ENCODE measurements at places on chromosomes 16 and 17. TPM values are rescaled to one million over a fixed set of nuclear protein-coding genes. Genes with fewer than 3 reads are reported as not detected.

- no peak for DNase-seq
Observed at GRCh38 chr17:41864498-41864835, 756 bp downstream of the KLHL11 start.

DNA sequence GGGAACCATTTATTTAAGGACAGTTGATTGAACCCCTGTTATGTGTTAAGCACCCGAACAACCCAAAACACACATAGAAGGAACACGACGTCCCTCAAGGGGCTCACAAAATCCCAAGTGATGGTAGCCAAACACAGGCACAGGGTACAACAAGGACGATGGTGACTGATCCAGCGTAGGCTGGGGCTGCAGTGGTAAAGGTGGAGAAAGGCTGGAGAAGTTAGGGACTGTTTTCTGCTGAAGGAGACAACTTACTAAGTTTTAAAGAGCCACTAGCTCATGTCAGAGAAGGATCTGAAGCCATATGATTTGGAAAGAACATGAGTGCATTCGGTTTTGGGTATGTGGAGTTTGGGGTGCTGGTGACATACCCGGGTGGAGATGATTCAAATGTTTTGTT, 229.6 kb upstream of the TNRC6C start:
- DNase-seq = no peak

The CBX8 gene
- total RNA-seq = 13.8 TPM

GRCh38 chr16:66881014-66881417, 701 bp downstream of the PDP2 start:
- no peak for DNase-seq

GRCh38 chr17:49455272-49455861, 39.7 kb upstream of the NGFR start:
- no peak for DNase-seq

The HBM gene
- total RNA-seq = not detected

- DNase-seq = no peak
Observed at GRCh38 chr16:30054451-30054850, 11.1 kb upstream of the ALDOA start.

The SLX4 gene
- 14.1 TPM for total RNA-seq

DNA sequence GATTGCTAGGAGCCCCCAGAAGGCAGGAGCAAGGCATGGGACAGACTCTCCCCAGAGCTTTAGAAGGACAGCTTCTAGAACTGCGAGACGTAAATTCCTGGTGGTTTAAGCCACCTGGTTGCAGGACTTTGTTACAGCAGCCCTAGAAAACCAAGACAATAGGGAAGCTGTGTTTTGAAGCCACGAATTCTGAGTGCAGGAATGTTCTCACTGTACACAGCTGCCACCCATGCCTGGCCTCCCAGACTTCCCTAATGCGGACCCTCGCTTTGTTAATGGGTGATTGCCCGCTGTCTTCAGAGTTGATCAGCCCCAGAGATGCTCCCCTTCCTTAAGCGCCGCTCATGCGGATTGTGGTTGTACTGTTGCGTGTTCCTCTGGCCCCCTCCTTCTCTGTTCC, 177.1 kb downstream of the MSI2 start:
- no peak for DNase-seq

GRCh38 chr17:27778183-27778582, 22.1 kb downstream of the NOS2 start:
- DNase-seq = no peak

The KCTD13 gene
- 18.4 TPM for total RNA-seq

DNA sequence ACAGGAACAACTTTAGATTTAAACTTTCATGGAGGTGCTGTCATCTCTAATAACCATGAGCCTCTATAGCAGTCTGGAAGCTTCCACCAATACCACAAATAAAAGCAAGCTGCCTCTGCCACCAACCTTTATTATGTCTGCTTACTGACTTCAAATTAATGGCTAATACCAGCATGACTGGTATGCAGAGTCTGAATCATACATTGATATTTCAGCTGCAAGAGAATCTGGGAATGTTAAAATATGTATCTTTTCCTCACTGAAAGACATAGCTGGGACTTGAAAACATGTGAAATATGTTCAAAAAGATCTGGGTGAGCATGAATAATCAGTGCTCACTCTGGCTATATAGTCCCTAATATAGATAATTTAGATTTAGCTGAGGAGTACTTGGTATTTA, 488.6 kb downstream of the CDH8 start:
- no peak for DNase-seq

The KRT222 gene
- total RNA-seq = 1.3 TPM

DNA sequence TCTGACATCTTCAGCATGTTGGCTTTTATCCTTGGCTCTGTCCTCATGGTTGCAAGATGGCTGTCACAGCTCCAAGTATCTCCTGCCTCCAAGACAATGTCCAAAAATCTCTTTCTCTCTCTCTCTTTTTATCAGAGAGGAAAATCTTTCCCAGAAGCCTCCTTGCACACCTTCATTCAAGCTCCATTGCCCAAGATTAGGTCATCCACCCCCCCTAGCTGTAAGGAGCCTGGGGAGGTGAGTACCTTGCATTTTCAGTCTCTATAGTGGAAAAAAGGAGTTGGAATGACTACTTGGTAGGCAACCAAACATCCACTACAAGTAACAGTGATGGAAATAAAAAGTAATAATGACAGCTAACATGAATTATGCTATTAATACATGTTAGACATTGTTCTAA, 22.0 kb upstream of the NSMCE1 start:
- DNase-seq = no peak

GRCh38 chr17:57257195-57257894, 1.0 kb downstream of the MSI2 start:
- no peak for DNase-seq

The HOXB13 gene
- 0.20 TPM for total RNA-seq

The ECI1 gene
- 50.9 TPM for total RNA-seq

GRCh38 chr17:67601897-67602296, 115.8 kb upstream of the NOL11 start:
- no peak for DNase-seq

- no peak for DNase-seq
Observed at GRCh38 chr17:9383826-9384225, 191.8 kb downstream of the STX8 start.

DNA sequence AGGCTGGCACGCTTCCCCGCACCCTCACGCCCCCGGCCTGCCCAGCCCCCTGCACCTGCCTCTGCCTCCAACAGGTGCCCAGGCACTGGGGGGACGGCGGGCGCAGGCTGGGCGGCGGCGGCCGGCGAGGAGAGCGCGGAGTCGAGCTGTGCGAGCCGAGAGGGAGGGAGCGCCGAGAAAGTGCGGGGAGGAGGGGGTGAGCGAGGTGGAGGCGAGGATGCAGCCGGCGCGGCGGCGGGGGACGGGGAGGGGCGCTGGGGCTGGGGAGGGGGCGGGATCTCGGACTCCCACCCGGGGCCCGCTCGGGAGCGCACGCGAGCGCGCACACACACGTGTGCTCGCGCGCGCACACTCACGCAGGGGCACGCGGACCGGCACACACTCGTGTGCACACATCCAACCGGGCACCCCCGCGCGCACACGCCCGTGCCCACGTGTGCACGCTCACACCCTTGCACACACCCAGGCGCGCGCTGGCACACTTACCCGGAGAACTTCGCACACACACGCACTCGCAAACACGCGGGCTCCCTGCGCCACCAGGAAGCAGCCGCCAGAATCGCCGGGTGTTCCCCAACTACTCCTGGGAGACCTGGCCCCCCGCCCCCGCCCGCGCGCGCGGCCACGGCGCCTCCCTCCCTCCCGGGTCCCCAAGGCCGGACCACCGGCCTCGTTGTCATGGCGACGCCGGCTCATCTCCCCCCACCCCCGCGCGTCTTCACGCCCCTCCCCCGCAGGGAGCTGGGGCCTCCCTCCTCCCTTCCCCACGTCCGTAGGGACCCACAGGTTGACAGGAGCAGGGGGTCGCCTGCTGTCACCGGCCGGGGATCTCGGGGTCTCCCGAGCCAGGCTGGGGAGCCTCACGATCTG, at the start of gene DOC2A:
Gene DOC2A, minus strand, starts transcription at position 184 of the 870 bp plus-strand sequence. CDS start 805 bp downstream, outside the sequence.
- peak; percentile 72 for DNase-seq

DNA sequence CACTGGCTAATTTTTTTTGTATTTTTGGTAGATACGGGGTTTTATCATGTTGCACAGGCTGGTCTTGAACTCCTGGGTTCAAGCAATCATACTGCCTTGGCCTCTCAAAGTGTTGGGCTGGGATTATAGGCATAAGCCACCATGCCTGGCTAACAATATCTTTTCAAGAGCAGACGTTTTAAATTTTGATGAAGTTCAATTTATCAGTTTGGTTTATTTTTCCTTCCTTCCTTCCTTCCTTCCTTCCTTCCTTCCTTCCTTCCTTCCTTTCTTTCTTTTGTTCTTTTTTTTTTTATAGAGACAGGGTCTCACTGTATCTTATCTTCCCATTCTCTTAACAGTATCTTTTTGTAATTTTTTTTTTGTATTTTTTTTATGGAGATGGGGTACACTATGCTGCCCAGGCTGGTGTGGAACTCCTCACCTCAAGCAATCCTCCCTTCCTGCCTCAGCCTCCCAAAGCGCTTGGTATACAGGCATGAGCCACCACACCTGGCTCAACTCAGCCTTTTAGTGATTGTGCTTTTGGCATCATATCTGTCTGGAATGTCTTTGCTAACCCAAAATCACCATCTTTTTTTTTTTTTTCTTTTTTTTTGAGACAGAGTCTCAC, 13.6 kb upstream of the GIP start:
- DNase-seq = no peak

- DNase-seq = no peak
Observed at GRCh38 chr17:69959283-69959682, 115.7 kb upstream of the KCNJ16 start.

DNA sequence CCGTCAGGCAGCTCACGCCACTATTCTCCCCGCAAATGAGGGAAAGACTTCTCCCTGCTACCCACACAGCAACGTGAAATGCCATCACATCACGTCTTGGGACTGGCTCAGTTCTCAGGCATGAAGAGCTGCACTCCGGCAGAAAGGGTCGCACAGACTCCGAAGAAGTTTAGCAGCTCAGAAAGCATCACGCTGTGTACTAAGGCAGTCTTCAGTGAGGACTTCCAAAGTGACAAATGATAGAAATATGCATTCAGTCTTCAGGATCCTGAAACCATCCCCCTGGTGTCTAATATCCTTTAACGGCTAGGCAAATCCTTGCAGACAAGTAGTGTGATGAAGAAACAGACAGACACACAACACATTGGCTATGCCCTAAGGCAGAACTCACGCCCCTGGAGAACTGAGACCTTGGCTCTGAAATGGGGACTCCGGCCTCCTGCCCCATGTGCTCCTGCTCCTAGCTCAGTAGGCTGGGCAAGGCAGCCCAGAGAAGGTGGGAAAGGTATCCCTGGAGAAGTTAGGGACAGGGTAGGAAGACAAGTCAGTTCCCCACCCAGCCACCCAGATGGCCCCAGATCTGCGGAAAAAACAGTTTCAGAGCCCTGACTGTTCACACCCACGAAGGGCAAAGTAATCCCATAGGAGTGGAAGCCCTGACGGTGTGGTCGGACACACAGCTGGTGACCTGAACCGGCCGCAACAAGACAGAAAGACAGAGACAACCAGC, 1.6 kb downstream of the XYLT1 start:
- DNase-seq = peak; percentile 24

The PITPNC1 gene
- total RNA-seq = 40.3 TPM

DNA sequence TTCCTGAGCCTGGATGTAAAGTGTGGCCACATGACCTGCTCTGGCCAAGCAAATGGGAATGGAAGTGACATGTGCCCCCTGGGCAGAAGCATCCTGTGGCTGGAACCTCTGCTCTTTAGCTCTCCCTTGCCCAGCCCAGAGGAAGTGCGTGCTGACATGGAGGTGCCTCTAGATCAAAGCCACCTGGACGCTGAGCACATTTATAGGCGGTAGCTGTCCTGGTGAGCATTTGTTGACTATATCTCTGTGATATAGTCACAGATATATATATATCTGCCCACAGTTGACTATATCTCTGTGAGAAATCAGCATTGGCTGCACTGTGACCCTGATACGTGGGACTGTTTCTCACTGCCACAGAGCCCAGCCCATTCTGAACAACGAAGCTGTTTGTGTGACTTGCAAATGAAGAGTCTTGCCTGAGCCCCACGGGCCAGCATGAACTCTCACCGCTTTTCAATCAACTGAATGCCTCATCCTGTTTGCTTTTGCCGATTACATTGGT, 118.8 kb downstream of the C16orf95 start:
- DNase-seq = no peak

- DNase-seq = peak; percentile 91
Observed at GRCh38 chr16:5033256-5034166, at the start of gene NAGPA. NAGPA (minus strand) TSS chr16:5033935; CDS start chr16:5033914, 21 bp downstream.

The KRT9 gene
- not detected for total RNA-seq

The KRT24 gene
- not detected for total RNA-seq

DNA sequence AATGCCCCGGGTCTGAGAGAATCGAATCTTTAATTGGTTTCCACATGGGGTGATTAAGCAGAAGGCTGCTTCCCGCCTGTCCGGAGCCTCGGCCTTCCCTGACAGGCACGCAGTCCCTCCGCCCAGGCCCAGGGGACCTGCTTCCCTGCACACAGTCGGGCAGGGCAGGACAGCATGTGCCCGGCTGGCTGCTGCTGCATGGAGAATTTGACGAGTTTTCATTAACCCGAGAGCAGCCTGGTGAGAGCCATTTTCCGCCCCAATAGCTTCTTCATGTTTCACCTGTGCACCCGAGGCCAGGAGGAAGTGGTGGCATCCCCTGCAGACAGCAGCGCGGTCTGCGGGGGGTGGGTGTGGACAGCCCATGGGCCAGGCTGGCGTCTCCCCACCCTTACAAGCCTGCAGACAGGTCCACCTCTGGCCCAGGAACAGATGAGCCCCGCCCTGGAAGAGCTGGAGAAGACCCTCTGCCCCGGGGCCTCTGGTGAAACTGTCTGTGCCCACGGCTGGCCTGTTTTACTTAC, 67.0 kb downstream of the KLHDC4 start:
- peak; percentile 49 for DNase-seq

GRCh38 chr17:16991349-16992009, 19.6 kb upstream of the TNFRSF13B start:
- DNase-seq = peak; percentile 92

DNA sequence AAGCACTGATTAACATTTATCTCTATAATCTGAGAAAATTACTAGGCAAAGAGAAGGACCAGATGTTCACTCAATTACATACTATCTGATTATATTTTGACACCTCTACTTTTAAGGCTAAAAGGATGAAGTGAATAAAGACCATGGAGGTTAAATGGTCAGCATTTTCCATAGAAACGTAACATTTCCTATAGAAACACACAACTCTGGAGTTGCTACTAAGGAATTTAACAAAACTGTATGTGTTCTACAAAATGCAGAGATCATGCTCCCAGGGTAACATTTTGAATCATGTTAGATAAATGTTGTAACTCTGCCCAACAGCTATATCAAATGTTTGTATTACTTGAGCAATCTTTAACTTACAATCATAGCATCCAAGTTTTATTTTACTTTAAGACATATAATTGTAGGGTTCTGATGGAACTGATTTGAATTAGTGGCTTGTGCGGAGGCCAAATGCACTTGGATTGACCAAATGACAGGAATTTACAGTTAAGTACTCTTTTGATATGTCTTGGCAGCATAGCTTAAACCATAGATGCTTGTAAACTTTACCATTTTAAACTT, 97.7 kb downstream of the RPGRIP1L start:
- DNase-seq = no peak

DNA sequence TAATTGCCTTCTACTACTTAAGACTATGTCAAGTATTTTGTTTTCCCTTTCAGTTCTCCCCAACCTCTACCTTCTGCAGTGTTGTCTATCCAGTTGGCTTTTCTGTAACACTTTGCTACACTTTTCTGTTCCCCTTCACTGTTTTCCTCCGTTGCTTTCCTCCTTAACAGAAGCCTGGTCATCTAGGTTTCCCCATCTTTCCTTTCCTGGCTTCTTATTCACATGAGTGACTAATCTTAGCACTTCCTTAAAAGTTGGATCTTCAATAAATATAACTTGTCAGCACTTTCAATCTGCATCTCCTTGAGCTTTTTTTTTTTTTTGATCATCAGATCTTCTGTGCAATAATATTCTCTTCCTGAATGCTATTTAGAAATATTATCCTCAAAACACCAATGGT, 2.8 kb upstream of the SLFN11 start:
- no peak for DNase-seq

The KCNJ12 gene
- 9.6 TPM for total RNA-seq

The SLC47A1 gene
- total RNA-seq = not detected

All from glutamatergic neuron (in vitro differentiated cells).